ENCODE measurements at places on chromosomes 1 and 21.

GRCh38 chr1:89725011-89725370, 92.1 kb downstream of the LRRC8C start:
- no peak for DNase-seq

DNA sequence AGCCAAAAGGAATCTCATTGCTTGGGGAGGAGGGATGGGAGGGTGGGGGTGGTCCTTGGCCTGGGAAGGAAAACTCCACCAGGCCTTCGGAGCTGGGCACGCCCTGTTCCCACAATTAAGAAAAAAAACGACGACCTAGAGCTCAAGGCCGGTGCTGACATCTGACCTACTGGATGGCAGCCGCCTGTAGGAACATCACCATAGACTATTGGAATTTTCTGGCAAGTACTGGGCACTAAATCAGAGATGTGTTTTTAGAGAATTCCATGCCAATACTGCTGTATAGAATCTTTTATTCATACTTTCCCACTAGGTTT, 729 bp downstream of the NADK start:
- no peak for DNase-seq

DNA sequence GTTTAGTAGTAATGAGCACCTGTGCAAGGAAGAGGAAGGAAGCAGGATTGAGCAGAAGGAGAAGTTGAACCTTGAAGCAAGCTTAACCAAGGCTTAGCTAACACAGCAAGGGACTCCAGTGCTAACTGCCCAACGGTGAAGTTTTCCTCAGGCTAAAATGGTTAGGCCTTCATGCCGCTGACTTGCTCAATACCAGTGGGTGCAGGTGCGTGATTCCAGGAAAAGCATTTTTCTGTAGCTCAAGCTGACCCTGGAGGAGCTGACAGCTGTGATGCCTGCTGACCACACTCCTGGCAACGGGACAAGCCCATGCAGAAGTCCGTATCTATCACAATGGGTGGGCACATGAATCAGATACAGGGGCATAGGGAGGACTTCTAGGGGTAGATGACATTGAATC, 76.5 kb upstream of the FGGY start:
- no peak for DNase-seq

- DNase-seq, result no peak
These were observed 8.7 kb upstream of the MDM4 start for GRCh38 chr1:204507317-204508105.

- DNase-seq, result peak; percentile 86
These were observed at the start of gene MAD2L2 for GRCh38 chr1:11681071-11681771. Gene MAD2L2 (minus strand): TSS chr1:11681148. CDS start chr1:11680601, 547 bp downstream.

DNA sequence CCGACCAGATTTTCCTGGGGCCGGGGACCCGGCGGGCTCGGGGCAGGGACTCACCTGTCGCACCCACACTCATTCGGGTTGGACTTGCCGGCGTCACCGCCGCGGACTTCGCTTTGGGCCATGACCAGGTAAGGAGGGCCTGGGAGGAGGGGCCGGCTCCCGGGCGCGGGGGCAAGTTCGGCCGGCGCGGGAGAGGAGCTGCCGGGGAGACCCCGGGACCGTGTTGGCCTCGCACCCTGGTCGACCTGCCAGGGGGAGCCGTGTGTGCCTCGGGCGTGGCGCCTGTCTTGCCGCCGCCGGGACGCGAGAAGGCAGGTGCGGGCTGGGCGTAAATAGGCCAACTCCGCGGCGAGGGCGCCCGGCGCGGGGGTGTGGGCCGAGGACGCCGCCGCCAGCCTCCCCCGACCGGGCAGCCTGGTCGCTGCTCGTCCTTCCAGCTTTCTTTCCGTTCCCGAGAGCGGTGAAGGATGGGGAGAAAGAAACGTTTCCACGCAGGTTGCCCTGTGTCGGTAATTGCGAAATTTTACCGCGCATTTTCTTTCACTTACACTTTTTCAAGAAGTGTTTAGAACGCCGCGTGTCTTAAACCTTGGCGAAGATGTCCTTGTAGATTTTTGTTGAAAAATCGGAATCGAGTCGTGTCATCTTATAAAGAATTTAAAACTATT, 558 bp downstream of the USP1 start:
- peak; percentile 24 for DNase-seq

DNA sequence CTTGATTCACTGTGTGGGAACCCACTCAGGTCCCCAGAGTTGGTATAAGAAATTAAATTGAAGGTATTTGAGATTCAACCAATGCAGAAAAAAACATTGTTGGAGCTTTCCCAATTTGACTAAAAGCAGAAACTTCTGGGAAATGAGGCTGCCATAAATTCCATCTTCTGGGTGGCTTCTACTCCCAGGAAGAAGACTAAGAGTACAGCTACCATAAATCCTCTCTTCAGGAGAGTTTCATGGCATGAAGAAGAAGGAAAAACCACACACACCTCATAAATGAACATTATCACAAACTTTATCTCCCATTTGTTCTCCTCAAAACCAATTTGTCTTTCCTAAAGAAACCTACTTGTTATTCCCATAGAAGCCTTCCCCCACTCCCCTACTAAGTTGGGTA, 283.9 kb downstream of the DPYD start:
- DNase-seq, result no peak

DNA sequence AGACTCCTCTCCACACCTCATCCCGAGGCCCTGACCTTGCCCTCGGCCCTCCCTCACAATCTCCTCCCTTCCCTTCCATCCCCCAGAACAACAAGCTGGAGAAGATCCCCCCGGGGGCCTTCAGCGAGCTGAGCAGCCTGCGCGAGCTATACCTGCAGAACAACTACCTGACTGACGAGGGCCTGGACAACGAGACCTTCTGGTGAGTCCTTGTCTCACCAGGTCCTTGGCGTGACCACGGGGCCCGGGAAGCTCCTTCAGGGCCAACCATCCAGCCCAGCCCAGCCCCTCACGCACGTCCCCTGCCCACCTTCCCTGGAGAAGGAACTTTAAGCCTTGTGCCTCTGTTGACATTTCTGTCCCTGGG, 15.6 kb downstream of the PODN start:
- no peak for DNase-seq

DNA sequence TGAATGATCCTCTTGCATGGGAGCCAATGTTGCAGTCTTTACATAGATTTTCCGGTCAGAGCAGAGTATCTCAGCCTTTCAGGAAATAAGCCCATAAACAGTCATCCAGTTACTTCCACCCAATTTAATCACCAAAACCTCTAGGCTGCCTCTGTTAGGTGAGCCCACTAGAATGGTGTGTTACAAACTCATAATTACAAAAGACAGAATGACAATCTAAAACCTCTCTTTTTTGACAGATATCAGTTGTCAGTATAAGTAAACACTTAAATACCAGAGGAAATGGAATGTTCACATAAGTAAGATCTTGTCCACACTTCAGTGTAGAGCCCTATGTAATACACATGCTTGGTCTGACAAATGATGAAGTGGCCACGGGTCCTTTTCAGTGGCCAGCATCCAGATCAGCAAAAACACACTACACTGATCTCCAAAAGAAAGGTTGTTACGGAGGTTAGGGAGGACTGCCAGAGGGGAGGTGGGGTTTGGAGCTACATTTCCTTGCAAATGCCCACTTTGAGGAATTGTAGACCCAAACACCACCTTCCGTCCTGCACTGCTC, 71.3 kb upstream of the FBXO28 start:
- no peak for DNase-seq

DNA sequence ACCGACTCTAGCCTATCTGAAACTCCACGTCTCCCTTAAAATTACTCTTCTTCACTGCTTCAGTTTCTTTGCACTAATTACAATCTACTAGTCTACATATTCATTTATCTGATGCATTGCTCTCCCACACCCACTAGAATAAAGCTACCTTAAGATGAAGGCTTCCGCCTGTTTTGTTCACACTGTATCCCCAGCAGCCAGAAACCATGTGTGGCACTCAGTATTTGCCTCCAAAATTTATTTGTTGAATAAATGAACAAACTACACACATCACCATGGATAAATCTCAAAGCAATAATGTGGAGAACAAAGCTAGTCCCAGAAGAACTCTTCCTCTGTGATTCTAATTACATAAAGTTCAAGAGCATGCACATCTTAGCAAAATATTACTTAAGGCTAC, 95.7 kb downstream of the DSCAM start:
- no peak for DNase-seq

DNA sequence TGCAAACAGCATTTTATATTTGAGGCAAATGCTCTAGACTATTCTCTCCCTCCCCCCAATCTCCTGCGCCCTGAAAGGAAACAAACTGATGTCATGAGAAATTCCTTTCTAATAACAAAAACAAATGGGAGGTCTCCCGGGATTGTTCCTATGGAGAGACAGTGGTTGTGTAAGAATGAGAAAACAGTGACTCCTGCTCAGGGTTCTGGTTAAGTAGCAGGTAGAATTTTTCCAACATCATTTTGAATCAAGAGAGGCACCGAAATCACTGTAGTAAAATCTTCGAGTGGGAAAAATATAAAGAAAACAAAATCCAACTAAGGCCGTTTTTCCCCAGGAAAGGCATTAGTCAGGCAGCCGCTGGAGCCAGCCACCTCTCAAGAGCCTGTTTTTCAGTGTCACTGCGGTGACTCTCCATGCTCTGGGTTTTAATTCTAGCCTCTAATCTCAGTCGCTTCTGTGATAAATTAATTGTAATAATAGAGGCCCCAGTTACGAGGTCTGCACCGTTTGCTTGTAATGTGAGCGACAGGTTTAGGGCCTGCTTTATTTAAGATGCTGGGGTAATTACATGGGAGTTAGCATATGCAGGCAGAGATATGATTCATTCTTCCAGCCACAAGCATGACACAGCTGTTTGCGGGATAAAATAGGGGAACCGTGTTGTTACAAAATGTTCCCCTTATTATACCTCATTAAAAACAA, 80.3 kb downstream of the RNF220 start:
- no peak for DNase-seq

- no peak for DNase-seq
These were observed 2.3 kb downstream of the VPS26C start for GRCh38 chr21:37264808-37265207.

GRCh38 chr1:11473491-11474034, 5.4 kb upstream of the DISP3 start:
- DNase-seq, result no peak

DNA sequence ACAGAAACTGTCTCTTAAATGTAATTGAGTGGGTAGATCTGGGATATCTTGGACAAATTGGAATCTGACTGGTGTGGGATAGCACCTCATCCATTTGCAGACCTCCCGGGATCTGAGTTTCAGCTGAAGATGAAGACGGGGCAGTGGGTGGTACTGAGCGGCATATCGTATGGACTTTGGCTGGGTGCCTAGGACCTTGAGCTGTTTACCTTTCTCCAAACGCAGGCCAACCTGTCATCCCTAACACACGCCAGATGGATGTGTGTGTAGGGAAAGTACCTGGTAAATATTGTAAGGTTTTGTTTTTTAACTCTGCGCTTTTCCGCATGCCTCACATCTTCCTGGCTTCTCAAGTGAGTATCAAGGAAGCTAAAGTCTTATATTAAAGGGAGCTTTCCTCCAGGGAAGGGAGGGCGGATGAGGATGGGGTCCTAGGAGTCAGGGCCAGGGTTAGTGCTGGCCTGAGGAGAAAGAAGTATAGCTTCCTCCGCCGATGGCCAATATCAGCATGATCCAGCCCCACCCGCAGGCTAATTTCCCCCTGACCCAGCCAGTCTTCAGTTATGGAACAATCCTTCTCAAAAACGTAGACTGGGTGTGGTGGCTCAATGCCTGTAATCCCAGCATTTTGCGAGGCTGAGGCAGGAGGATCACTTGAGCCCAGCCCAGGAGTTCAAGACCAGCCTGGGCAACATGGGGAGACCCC, 26.2 kb downstream of the ATP8B2 start:
- DNase-seq, result no peak

DNA sequence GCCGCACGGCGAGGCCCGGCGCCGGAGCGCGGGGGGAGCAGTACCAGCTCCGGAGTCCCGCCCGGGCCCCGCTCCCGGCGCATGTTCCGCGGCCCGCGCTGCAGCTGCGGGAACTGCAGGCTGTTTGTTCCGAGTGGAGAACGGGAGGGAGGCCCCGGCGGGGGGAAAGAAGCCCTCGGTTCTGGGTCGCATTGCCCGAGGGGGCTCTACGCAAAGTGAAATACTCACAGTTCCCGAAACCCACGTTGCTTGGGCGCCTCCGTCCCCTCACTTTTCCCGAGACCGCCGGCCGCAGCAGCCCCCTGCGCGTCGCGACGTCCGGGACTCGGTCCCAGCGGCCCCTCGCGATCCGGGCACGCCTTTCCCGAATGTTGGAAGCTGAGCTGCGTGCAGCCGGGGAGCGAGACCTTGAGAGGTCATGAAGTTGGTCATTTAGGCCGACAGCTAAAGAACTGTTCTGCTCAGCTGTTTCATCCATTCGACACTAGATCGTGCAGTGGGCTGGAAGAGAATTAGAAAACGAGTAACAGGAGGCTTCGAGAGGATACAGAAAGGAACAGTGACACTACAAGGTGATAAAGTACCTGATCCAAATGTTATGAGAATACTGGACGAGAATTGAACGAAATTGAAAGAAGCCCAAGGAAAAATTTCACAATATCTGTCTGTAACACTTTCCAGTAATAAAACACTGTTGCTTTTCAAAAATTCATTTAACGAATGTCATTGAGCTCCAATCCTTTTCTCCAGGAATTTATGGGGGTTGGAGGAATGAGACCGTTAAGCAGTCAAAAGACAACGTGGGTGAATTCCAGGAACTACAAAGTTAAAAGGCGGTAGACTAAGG, 657 bp upstream of the LIN9 start:
- no peak for DNase-seq

DNA sequence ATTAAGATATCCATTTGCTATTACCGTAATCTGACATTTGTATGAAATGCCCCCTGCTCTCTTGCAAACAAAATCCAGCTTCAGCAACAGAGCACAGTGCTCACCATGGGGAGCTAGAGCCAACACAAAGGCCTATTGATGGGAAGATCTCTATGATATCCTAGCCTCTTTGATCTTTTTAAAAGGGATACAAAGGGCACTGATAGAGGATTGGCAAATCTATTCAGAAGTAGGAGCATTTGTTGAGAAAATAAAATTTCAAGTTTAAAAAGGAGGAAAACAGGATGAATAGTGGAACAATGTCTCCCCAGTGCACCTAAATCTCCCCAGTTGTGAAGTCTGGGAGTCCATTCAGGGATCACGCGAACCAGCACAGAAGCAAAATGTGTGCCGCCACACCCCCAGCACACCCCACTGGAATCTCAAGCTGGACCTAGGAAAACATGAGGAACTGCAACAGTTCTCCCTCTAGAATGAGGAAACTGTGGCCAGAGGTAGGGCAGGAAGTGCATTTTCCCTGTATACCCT, 32.2 kb downstream of the MRAP start:
- DNase-seq, result no peak

Measured in T-helper 22 cell (primary cell).